Ureter (tissue), 1 donor: ENCODE measurements at places on chromosomes 5 and 9. TPM values are rescaled to one million over a fixed set of nuclear protein-coding genes. Genes with fewer than 3 reads are reported as not detected.

DNA sequence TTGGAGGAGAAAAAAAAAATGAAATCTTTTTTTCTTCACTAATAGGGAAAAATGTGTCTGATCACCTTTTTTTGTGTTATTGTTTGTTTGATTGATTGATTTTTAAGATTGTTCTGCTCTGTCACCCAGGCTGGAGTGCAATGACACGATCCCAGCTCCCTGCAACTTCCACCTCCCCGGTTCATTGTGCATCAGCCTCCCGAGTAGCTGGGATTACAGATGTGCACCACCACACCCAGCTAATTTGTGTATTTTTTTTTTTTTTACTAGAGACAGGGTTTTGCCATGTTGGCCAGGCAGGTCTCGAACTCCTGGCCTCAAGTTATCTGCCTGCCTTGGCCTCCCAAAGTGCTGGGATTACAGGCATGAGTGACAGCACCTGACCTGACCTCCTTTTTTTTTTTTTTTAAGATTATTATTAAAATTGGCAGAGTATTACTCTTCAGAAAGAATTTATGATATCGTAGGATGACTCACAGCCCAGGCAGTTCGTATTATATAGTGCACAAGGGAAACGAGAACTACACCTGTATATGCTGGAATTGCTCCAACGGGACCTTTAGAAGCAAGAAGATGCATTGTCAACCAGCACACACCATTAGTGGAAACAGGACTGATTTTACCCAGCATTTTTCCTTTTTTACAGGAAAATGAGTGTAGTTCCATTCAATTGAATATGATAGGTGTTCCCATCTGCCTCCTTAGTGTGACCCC lies 27.7 kb downstream of the FUBP3 start:
- no peak for DNase-seq

DNA sequence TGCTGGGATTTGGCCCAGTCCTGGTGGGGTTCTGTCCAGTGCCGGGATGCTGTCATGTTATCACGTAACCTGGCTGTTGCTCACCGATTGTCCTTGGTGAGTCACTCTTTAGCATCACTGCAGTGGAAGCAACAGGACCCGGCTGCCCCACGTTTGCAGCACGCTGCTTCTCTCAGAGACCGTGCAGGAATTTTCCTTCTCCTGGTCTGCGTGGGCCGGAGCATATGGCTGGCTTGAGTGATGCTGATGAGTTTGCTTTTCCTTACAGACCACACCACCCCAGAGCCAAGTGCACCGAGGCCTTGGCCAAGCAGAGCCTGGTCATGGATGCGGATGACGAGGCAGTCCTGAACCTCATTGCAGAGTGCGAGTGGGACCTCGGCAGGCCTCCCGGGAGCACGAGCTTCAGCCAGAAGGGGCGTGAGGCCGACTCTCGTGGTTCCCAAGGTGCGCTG lies 21.4 kb downstream of the CEP72 start:
- DNase-seq, result no peak

DNA sequence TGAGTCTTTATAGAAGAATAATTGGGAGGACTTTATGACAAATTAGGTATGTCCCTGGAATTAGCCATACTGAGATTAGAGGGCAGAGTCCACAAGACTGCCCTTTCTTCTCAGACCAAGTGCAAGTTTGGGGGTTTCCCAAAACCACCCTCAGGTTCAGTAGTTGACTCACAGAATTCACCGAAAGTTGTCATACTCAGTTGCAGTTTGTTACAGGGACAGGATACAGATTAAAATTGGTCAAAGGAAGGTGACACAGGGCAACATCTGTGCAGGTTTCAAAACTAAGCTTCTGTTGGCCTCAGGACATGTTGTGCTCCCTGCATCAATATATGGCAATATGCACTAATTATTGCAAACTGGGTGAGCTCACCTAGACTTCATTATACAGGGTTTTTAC lies 3.8 kb downstream of the RANBP17 start:
- no peak for DNase-seq

DNA sequence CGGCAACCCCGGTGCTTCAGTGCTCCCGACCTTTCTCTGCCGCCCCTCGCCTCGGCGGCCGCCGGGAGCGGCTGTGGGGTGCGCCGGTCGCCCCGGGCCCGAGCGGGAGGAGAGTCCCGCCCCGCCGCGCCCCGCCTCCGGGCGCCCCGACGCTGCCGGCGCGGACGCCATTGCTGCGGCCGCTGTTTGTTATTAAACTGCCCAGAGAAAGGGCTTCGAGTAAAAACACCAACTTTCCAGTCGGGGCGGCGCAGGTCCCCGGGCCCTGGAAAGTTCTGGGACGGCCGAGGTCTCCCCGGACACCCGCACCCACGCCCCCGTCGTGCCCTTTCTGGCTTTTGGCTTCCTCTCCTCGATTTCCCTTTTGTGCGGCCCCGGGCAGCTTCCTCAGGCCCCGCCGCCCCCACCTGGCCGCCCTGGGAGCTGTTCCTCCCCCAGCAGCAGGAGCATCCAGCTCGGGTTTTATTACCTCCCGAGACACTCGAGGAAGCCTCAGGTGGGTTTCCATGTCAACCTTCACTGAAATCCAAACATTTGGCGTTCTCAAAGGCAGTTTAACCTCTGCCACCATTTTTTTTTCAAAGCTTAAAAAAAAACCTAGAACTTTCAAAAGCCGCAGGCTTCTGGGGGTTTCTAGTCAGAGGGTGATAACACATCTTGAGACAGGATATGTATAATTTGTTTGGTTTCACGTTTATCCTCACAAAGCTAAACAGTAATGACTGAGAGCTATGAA lies 334.4 kb downstream of the CWC27 start:
- peak; percentile 64 for DNase-seq

DNA sequence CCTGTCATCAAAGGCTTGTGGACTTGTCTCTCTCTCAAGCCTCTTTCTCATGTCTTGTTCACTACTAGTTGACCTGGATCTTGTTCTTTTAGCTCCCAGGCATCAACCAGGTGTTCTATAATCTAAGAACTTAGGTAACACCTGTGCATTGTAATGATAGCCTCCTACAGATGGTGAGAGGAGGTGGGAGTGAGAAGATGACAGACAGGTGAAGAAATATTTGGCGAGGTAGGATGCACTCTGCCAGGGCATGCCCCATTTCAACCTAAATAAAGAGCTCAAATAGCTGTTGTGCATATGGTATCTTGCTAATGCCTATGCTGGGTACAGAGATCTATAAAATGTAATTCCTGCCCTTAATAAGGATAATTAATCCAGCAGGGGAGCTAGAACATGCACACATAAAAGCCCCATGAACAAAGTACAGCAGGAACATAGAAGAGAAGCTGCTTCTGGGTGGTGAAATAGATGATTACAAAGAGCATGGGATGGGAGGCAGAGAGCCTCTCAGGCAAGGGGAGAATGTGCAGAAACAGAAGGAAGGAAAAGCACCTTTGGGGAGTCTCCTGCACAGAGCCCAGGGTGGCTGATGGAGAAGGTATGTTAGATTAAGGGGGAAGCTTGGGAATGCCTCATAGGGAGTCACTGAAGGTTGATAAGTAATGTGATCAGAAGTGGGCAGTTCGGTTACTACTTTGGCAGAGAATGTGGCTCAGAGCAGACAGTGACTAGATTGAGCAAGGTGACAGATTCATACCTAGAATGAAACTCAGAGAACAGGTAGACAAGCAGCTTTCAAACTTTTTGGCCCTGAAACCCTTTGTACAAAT lies 28.0 kb upstream of the PLIN2 start:
- DNase-seq, result no peak

- peak; percentile 88 for DNase-seq
These were observed 363.3 kb upstream of the RPS23 start for GRCh38 chr5:82641331-82642003.

DNA sequence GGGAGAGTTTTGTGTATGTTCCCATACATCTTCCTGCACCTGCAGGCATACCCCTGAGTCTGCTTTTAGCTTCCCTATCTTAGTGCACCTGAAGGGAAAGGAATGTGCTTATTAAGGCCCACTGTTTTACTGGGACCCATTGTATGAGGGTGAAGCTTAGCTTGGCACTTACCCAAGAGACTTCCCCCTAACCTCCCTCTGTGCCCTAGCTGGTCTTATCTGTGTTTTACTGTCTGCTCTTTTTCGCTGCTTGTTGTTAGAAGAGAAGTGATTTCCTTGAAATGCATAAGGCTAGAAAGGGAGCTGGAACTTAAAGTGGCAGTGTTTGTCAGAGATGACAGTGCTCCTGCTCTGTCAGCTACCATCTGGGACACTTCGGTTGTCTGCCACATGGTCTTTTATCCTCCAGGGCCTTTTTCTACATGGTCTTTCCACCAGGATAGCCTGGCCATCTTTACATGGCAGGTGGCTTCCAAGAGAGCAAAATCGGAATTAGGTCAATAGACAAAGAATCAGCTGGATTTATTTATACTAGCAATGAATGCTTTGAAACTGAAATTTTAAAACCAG lies 122.5 kb upstream of the SLC44A1 start:
- DNase-seq, result no peak

GRCh38 chr5:112551419-112552032 lies 132.4 kb upstream of the EPB41L4A start:
- peak; percentile 47 for DNase-seq

DNA sequence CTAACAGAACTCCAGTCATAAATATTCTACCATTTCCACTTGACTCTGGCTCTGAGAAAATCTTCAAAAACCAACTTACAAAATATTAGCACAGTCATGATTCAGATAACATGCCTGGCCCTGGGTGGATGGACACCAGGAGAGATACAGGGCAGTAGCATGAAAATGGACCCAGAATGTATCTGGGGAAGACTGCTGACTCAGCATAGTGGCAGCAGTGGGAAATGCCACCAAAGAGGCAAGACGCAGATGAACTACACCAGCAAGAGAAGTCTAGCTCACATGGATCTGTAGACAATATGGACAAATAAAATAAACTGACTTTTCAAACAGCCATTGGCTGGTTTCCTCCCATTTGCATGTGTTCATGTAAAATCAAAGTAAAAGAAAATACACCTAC lies 359.8 kb downstream of the SEMA5A start:
- no peak for DNase-seq

DNA sequence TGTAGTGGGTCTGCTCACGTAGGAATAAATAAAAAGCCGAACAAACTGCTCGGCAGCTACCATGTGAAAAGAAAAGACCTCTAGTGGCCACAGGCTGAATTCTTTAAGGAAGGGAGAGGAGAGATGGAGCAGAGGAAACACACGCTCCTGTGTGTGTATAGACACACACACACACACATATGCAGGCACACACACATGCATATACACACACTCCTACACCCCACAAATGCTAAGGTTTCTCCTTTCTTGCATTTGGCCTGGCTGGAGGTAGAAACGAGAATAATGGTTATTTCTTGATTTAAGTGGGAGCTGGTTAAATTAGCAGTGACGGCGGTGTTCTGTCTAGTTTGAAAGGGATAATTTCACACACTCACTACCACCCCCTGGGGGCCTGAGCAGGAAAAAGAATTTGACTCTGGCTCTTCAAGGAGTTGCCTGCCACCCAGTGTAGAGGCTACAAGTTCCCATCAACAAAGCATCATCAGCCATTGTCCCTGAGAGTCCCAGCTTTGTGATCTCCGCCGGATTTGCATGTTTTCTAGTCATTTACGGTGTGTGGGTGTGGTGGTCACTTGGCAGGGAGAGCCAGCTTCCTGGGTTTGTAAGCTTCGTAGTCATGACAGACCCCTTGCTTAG lies at the start of gene INSYN2B:
INSYN2B (minus strand) TSS at position 78 of the 636 bp plus-strand sequence. CDS start 96,597 bp downstream, outside the sequence.
- peak; percentile 62 for DNase-seq

DNA sequence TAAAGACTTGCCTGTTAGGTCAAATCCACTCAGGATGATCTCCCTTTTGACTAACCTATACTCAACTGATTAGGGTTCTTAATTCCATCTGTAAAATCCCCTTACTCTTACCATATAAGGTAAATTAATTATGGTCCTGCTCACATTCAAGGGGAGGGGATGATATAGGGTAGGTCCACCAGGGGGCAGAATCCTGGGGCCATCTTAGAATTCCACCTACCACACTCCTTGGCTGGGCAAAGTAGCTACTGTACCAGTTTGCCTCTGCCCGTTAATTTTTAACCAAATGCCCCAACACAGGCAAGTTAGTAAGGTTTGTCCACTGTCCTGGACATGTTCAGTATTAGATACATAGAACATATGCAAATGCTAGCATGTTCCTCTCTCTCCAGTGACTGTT lies 262.4 kb downstream of the SEMA5A start:
- no peak for DNase-seq

DNA sequence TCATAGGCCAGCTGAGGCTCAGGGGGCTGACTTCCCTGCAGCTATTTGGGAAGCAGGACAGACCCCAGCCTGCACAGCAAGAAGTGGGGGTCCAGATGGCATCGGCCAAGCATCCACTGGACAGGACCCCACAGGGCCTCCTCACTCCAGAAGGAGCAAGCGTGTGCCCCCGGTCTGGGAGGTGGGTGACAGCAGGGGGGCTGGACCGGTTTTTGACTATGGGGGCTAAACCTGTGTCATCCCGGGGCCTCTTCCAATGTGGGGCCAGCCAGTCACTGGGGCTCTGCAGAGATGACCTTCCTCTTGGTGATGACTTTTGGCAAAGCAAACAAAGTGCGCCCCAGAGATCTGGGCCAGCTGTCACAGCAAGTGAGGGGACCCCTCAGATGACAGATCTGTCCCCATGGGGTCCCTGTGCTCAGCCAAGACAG lies 163.9 kb downstream of the OLFM1 start:
- no peak for DNase-seq

- no peak for DNase-seq
These were observed 111.8 kb upstream of the FAM174A start for GRCh38 chr5:100423330-100423729.

DNA sequence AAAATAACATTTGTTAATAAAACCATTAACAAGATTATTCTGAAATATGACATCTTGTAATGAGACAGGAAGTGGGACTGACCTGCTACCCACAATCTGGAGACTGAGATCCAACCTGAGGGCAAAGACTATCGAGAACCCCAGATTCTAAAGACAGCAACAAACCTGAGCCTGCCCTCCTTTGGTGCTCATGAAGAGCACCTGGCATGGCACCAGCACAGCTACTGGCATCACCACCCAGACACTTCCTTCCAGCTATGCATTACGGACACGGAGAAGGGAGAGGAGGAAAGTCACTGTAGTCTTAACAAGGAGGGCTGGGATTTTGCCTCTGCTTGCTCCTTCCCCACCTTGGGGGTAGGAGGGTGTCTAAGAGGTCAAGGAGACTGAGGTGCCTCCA lies 105.5 kb downstream of the AUH start:
- DNase-seq, result no peak

GRCh38 chr5:54098267-54098666 lies 212.1 kb downstream of the ARL15 start:
- no peak for DNase-seq

Gene CER1
- not detected for total RNA-seq

Gene GM2A
- 60.7 TPM for total RNA-seq

Gene ADAMTSL1
- 11.5 TPM for total RNA-seq

Gene CYLC2
- not detected for total RNA-seq

Gene CDX1
- not detected for total RNA-seq

Gene SOX30
- 0.52 TPM for total RNA-seq

Gene RNF44
- total RNA-seq, result 71.5 TPM

Gene IL3
- not detected for total RNA-seq
